ENCODE measurements at places on chromosomes 6 and 20.

DNA sequence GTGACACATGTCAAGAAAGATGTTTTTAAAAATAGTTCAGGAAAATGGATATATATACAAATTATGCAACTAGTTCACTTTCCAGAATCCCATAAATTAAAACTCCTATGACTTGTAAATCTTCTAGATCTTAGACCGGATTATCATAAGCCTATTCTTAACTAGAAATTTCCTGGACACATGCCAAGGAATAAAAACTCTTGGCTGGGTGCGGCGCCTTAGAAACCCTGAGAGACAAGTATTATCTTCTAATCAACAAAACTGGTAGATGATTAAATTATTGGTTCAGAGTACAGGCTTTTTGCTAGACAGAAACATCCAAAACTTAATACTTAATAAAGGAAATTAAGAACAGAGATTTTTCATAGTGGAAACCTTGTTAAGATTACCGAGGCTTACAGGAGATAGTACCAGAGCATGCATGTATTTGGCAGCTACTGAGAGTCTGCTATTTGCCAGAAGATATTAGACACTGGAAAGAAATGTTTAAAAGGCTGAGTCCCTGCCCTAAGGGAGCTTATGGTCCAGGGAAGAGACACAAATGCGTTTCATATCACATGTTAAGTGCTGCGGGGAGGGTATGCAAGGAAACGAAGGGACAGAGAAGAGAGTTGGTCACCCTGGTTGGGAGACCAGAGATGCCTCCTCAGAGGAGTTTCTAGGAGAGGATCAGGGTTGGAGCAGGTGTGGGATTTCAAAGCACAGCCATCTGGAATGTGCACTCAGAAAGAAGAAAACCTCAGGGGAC lies 46.5 kb upstream of the IFNGR1 start:
- no peak for DNase-seq

DNA sequence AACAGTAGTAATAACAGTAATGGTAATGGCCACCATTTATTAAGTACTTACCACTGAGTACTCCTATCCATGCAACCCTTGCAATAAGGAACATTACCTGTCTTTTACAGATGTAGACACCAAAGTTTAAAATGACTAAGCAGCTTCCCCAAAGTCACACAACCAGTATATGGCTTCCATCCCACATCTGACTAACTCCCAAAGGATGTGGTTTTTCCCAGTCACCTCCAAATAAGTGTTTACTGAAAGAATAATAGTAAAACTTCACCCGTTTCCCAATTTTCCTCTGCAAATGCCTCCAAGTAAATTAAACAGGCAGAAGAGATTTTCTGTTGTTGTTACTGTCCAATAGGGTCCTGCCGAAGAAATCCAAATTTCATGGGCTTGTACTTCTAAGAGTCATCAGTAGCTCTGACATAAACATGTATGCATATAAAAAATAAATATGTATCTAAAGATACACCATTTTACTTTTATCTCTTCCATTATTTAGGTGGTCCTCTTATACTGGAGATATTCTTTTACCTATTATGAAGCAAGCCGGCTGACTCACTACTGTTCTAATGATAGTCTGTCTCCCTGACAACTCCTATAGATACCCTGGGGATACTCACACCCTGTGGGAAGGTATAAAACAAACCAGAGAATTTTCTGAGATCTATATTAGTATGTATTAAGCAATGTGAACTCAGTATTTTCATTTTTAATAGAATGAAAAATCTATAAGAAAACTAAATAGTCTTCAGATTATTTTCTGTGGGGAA lies 77.9 kb upstream of the ID4 start:
- DNase-seq: no peak

DNA sequence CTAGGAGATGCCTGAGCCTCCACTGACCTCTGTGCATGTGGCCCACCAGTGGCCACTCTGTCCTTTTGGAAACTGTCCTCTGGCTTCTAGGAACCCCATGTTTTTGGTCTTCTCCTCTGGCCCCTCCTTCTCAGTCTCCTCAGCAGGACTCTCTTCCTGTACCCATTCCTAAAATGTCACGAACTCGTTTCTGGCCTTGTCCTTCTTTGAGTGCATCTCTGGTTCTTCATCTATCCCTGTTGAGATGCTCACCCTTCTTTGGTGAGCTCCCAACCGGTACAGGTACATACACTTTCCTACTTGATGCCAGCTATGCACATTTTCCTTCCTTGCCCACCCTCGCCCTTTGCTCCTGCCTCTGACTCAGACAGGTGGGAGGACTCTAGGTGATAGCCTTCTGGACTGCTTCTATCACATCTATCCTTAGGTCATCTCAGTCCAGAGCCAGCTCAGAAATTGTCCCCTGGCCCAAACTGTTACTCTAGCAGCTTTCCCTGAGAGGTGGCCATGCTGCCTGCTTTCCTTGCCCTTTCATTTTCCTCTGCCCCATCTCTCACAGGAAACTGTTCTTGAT lies 14.8 kb upstream of the NNAT start:
- no peak for DNase-seq

DNA sequence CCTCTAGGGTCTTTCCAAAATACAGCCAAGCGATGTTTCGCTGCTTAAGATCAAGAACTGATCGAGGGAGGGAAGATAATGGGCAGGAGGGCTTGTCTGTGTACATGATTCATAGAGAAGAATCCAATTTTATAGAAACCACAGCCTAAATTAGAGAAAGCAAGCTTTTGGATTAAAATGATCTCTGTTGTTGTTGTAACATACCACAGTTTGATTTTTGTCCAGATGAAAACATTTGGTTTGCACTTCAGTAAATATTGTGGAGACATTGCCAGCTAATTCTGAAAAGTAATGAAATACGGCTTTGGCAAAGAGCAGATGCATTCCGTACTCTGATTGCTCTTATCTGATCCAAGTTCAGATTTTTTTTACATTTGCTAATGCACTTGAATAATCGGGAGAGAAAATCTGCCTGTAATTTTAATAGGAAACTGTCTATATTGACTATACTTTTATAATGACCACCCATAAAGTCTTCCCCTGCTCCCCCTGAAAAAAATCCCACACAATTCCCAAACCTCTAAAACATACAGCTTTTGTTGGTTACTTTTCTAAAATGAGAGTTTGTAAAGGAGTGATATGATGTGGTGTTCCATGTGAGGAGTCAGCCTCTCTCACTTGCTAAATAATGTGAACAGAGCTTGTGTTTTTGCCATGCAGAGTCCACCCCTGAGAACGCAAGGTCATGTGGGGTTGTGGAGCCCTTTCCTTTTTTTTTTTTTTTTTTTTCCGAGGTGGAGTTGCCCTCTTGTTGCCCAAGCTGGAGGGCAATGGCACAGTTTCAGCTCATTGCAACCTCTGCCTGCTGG lies 199.9 kb downstream of the DTNBP1 start:
- DNase-seq: no peak

GRCh38 chr20:57844626-57845596 lies 135.1 kb upstream of the PMEPA1 start:
- DNase-seq: no peak

GRCh38 chr6:44179072-44179536 lies 20.5 kb downstream of the CAPN11 start:
- no peak for DNase-seq

All from CD4-positive, alpha-beta T cell treated with Interleukin-6 at 100 ng/mL for 8 hours (primary cell).